ENCODE measurements at places on chromosomes 7 and 10. TPM values are rescaled to one million over a fixed set of nuclear protein-coding genes. Genes with fewer than 3 reads are reported as not detected.

DNA sequence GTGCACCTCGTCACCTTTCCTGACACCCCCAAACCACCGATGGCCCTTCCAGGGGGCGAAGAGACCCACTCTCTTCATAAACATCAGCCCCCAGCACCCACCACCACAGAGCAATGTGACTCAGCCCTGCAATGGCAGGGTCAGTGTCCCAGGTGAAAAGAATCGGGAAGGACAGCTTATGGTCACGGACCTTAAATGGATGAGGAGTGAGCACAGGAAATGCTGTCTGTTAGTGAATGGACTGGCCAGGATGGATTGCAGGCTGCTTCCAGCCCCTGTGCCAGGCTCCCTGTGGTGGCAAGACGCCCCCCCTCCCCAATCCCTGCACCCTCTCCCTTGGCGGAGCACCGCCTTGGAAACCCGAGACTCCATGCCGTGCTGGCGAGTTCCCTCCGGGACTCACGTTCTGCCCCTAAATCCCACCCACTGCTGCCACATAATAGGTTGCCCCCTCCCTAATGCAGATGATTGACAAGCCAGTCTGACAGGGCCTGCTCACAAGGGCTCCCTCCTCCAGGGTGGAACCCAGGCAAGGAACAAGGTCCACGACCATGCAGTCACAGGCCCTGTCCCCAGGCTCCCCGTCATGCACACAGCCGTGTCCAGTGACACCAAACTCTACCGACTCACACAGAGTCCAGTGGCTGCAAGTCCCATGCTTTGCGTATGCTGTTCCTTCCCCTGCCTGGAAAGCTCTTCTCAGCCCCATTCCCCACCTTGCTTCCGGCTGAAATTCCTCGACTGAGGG, 7.3 kb downstream of the ASB13 start:
- no peak for DNase-seq

SBDS gene
- total RNA-seq, result 129 TPM

- peak; percentile 94 for DNase-seq
Observed at GRCh38 chr7:75617634-75618234, 121.0 kb downstream of the HIP1 start.

DNA sequence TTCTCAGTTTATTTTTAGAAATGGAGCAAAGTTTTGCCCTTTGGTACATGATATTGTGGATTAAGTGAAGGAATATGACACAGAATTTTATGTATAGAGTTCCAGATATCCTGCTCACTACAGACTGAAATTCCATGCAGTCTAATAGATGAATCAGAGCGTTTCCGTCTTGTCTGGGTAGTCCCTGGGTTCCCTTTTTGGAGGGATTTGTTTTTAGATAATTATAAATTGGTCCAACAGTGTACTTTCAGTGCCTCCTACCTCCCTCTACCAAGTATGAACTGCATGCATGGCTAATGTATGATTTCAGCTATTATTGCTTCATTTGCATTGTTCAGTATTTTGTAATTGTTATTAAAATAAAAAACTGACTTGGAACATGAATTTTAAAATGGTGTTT, 74.4 kb downstream of the SEPTIN7 start:
- no peak for DNase-seq

DNA sequence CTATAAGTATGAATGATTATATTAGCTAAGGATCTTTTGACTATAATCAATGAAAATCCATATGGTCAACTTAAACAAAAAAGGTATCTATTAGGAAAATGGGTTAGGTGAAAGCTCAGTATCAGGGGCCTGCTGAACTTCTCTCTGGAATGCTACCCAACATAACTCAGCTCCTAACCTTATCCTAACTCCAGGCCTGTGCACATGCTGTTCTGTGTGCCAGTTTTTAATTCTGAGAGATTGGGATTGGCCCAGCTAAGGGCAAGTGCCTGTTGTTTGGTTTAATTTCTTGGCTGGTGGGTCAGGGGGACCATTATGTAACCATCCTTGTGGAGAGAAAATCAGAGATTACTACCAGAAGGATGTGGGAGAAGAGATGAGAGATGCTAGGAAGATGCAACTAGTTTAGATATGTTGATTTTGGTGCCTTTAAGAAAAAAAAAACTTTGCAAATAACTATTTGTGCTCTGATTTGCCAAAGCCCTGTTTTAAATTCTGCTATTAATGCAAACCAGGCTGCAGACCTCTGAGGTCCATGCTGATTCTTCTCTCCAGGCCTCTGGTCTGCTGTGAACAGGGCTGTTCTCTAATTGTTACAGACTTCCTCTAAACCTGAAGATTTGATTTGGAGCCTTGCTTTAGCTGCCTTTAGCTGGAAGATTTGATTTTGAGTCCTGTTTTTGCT, 23.9 kb upstream of the HDAC9 start:
- DNase-seq, result no peak

GTF2IRD1 gene
- total RNA-seq, result 30.5 TPM

DNA sequence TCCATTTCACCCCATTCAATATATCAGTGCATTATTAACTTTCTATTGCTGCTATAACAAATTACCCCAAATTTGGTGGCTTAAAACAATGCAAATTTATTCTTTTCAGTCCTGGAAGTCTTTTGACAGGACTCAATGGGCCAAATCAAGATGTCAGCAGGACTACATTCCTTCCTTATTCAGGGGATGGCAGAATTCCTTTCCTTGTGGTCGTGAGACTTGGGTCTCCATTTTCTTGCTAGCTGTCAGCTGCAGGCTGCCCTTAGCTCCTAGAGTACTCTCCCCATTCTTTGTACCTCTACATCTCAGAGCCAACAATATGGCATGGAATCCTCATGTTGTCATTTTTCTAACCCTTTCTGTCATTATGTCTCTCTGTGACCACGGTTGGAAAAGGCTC, 310.6 kb downstream of the HDAC9 start:
- DNase-seq, result no peak

ZNF503 gene
- total RNA-seq, result 36.2 TPM

- no peak for DNase-seq
Observed at GRCh38 chr10:131475803-131476202, 164.3 kb upstream of the TCERG1L start.

- no peak for DNase-seq
Observed at GRCh38 chr10:73941300-73941699, 30.4 kb downstream of the PLAU start.

FEZF1 gene
- total RNA-seq, result not detected

DNA sequence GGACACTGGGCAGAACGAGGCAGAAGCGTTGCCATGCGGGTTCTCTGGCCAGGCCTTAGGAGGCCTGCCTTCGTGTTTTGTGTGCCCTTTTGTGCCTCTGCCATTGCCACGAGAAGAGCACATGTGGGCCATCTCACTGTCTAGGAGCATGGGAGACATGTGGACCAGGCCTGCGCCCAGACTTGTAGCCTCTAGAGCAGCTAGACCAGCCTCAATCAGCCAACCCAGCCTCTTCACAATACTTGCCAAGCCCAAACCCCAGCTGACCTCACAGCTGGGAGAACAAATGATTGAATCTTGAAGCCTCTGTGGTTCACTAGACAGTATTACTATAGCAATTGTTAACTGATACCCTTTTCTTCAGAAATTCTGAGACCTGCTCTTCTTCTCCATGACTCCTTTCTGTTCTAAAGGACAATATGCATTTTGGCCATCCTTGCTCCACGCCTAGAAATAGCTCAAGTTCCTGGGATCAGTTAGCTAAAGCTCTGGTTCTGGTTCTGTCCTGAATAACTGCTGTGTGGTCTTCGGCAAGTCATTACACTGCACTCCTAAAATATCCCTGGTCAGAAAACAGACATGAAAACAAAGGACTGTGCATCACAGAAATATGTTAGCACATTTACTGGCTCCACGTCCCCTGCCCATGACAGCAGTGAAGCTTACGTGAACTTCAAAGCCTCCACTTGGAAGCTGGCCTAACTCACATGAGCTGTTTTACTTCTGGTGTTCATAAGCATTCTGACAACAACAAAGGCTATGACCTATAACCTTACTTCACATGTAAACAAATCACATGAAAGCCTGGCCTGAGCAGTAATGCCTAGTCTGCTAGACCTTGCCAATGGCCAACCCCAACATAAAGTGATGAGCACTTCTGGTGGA, 72.3 kb upstream of the MKRN1 start:
- DNase-seq, result no peak

GRCh38 chr10:126101736-126102135, 205.4 kb downstream of the FANK1 start:
- DNase-seq, result no peak
